Stimulated activated CD4-positive, alpha-beta T cell treated with anti-CD3 and anti-CD28 coated beads, Interleukin-15, amount 100 ng/mL, for 1 hour (primary cell): ENCODE measurements at places on chromosomes 6 and 20.

DNA sequence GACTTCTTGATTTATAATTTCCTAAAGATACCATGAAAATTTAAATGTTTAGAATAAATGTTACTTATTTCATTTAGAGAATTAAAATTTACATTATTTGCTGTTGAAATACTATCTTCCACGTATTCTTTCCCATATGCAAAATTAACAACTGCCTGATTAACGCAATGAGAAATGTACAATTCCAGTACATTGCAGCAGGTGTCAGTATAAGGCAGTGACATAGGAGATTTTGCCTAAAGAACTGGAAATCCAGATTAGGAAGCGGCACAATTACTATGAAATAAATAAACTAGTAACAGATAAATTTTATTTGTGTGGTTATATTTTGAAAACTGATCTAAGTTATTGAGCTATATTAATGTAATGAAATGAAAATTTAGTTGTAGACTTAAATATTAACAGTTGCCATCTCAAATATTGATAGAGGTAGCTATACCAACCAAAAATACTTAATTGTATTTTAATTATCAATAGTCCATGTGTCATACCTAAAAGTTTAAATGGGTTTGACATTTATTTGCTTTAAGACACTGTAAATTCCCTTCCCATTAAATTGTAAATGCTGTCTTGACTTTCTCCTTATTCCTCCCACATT, 300.2 kb downstream of the UTRN start:
- DNase-seq, result no peak

DNA sequence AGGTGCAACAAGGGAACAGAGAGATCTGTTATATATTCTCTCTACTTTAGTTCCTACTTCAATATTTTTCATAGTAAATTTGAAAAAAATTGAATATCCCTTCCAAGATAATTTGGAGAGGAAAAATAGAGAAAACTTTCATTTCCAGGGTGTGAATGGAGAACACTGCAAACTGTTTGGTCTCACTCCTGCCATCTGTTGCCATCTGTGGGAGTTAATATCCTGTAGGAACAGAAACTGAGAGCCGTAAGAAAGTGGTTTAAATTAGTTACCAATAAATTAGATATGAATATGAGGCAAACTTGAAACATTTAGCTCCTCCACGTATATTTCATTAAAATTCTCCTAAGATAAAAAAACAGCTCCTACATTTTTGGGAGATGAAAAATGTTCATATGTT, 4.2 kb downstream of the ZNF337 start:
- DNase-seq, result no peak

GRCh38 chr20:58993332-58994248, 12.5 kb downstream of the NELFCD start:
- no peak for DNase-seq

DNA sequence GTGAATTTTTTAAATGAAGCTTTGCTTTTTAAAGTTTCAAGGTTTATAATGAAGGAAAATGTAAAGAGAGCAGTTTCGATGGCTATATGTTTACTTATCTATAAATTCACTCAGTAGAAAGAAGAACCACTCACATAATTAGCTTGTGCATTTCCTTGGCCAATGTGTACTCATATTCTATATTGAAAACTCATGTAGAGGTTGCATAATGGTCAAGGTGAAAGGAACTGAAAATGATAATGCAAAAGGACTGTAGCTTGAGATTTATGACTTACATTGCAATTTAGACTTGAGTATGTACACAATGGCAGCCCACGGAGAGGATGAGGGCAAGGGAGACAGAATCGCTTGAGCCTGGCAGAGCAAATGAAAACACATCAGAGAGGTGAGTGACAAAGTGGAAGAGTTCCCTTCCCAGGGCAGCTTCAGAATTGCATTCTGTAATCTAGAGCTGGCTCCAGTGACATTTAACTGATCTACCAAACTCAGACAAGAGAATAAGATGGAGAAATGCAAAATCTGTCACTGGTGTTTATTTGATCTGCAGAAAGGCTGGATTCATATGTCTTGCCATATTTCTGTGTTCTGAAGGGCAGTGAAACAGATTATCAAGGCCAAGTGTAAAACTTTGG, 191.8 kb downstream of the TMEM200A start:
- DNase-seq, result no peak

GRCh38 chr6:53903357-53903756, 108.6 kb downstream of the LRRC1 start:
- no peak for DNase-seq

DNA sequence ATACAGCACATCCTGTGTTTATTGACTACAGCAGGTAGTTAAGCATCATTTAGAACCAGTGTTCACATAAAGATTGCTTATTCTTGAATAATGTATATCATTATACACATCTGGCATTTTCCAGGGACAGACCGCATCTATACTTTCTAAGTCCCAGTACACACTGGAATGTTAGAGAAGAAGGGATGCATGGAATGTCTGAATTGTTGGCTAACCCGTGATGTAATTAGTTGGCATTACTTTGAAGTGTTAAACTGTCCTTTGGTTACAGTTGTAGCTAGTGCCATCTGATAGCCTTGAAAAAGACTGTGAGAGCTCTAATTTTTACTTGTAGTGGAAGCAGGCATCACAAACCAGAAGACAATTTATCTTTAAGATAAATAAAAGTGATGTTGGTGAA, 29.8 kb upstream of the MCHR2 start:
- no peak for DNase-seq

- DNase-seq, result no peak
Measured at GRCh38 chr6:46174904-46175303, 4.1 kb upstream of the ENPP5 start.

DNA sequence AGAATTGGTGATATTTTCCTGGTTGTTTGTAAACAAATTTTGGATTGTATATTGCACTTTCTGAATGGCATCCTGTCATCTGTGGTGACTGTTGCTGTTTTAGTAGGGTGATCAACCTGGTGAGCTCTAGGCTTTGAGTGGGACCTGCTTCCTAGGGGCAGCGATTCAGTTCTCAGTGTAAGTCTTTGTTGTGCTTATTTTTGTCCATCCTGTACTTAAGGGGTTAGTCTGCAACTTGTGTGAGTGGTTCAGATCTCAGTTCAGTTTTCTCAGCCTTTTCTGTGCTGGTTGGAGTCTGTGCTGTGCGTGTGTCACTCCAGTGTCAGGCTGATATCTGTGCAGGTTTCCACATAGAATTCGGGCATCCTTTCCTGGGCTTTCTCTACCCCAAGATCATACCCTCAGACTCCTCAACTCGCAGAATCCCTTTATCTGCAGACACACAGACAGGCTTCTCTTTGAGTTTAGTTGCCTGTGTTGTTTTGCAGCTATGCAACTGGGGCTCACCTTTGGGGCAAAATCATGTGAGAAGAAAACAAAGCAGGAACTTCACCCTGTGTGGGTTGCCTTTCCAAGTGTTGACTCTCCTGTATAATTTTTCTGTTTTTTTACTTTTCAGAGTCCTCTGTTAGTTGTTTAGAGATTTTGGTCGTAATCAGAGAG, 177.7 kb downstream of the FARS2 start:
- no peak for DNase-seq

GRCh38 chr20:1811621-1812498, 83.3 kb upstream of the SIRPA start:
- DNase-seq, result no peak

GRCh38 chr20:4667836-4668235, 53.9 kb upstream of the PRND start:
- no peak for DNase-seq
